ENCODE measurements at places on chromosomes 13 and 19.

- no peak for DNase-seq
Measured at GRCh38 chr13:23777575-23777870, 111.7 kb downstream of the MIPEP start.

DNA sequence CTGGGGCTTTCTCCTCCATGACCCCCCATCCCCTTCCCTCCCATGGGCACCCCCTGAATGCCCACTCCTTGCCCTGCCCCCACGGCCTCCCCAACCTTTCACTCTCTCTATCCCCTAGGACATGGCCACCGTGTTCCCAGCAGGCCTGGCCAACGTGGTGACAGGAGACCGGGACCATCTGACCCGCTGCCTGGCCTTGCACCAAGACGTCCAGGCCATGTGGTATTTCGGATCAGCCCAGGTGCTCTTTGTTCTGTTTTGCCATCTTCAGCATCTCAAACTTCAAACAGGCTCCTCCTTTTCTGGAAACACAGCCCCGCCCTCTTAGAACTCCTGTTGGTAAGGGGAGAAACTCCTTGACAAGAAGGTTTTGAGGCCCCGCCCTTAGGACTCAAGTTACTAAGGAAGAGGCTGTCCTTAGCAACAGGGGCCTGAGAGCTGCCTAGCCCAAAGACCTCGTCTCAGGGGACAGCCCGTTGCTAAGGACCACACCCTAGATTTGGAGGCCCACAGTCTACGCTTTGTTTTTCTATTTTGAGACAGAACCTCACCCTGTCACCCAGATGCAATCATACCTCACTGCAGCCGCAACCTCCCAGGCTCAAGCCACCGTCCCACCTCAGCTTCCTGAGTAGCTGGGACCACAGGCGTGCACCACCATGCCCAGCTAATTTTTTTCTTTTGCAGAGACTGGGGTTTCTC, 5.1 kb upstream of the FLT3LG start:
- DNase-seq = peak; percentile 75

DNA sequence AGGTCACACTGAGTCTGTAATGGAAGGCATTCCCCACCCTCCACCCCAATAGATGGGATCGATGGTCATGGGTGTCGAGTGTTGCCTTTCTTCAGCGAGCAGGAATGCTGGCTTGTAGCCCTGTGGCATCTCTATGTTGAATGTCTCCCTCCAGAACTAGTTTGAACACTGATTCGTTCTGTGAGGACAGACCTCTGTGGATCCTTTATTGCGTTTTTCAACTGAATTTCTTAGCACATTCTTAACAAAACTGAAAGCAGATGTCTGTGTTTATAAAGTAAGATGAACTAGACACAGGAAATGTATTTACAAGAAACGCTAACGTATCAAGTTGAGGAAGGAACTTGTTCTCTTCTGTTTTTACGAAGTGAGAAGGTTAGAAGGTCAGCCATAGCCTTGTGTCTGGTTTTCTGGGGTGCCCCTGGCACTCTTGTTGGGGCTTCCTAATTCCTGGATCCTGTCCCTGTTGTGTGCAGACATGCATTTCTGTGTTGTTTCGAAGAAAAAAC, 36.8 kb upstream of the TM9SF2 start:
- DNase-seq = no peak

GRCh38 chr13:76754414-76754813, 131.8 kb downstream of the KCTD12 start:
- no peak for DNase-seq

DNA sequence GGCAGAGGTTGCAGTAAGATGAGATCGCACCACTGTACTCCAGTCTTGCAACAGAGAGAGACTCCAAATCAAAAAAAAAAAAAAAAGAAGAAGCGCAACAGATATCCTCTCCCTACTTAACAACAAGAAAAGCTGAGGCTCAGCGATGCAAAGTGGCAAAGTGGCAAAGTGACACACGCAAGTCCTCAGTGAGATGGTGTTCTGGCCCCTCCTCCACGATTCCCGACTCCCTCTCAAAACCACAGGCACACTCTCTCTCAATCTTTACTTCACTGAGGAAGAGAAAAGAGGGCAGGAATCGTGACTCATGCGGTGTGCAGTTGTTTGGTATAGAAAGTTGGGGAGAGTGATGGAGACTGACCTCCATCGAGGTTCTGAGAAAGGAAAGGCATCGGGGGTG, 12.6 kb downstream of the FFAR2 start:
- DNase-seq = no peak

- DNase-seq = no peak
Measured at GRCh38 chr19:18551631-18552030, 6.0 kb upstream of the KXD1 start.

DNA sequence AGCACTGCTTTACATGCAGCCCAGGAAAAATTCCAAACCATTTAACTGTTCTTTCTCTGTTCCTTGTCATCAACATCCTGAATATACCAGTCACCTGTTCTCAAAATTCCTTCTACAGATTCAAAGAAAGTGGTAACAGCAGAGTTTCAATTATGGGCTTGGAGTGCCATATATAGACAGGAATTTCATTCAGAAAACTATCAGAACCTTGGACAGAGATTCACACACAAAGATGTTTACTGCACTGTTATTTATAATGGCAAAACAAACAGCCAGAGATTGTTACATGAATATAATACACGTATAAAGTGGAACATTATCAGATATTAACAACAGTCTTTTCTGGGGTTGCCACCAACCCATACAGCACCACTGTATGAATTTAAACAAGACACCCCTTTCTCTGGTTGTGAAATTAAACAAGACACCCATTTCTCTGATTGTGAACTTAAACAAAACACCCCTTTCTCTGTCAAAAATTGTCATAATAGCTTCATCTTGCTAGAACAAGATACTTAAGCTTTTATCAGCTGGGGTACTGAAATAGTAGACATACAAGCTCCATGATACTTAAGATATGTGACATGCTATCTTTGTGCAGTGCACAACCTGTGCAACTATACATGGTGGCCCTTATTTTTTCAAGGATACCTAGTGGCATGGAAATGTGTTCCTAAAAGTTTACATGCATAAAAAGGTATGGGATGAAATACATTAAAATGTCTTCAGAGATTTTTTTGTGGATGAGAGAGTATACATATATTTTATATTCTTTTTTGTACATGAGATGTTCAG, 12.6 kb downstream of the CACNA1A start:
- no peak for DNase-seq

GRCh38 chr19:43395561-43395960, 19.1 kb upstream of the TEX101 start:
- DNase-seq = no peak

- peak; percentile 88 for DNase-seq
Measured at GRCh38 chr13:113816946-113817859, 46.7 kb downstream of the GAS6 start.

DNA sequence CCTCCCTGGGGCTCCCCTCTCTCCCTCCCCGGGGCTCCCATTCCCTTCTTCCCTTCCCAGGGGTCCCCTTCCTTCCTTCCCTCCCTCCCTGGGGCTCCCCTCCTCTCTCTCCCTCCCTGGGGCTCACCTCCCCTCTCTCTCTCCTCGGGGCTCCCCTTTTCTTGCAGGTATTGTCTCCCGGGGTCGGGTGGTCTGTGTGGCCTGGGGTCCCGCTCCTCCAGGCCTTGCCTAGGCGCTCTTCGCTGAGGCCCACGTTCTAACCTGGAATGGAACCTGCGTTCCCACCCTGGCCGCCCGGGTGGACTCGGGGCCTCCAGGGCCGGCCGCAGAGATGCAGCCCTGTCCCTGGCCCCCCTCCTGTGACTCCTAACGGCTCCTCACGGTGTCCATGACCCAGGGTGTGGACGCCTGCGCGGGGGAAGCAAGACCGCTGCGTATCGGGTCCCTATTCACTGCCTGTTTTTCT, 940 bp upstream of the DCUN1D2 start:
- peak; percentile 34 for DNase-seq

- DNase-seq = no peak
Measured at GRCh38 chr13:49113526-49114286, 106.4 kb upstream of the MLNR start.

DNA sequence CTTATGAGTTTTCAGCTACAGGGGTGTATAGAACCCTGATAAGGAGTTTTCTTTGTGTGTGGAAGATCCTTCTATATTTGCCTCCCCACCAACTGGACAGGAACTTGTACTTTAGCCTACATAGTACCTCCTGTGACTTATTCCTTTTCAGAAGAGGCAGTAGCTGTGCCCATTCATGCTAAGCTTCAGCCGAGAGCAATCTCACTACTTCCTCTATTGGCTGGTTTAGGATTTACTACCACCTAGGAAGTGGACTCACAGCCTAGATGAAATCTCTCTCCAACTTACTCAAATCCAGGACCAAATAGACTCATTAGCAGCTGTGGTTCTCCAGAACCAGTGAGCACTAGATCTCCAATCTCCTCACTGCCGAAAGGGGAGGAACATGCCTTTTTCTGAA, 2.3 kb upstream of the REX1BD start:
- no peak for DNase-seq

DNA sequence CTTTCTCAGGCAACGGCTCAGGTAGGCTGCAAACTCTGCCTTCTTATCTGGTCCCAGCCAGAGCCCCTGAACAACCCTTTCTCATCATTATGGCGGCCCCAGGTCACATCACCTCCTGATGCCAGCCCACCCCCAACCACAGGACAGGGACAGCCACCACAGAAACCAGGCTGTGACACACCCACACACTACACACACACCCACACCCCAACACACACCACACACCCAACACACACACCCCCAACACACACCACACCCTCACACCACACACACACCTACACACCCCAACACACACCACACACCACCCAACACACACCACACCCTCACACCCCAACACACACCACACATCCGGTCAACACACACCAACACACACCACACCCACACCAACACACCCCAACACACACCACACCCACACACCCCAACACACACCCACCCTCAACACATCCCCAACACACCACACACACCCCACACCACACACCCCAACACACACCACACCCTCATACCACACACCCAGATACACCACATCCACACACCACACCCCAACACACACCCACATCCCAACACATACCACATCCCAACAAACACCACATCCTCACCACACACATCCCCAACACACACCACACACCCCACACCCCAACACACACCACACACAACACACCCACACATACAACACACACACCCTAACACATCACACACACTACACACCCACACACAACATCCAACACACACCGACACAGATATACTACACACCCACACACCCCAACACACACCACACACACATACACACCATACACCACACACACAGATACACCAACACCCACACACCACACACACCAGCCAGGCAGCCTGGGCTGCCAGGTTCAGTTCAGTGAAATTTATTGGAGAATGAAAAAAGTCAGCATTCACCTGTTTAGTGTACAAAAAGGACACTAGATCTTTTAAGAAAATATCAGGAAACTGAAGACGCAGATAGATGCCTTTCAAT, 4.2 kb upstream of the ISYNA1 start:
- DNase-seq = no peak

- no peak for DNase-seq
Measured at GRCh38 chr19:12126707-12127106, 13.4 kb downstream of the ZNF20 start.

- DNase-seq = peak; percentile 37
Measured at GRCh38 chr13:110240352-110240751, 66.6 kb downstream of the COL4A1 start.

DNA sequence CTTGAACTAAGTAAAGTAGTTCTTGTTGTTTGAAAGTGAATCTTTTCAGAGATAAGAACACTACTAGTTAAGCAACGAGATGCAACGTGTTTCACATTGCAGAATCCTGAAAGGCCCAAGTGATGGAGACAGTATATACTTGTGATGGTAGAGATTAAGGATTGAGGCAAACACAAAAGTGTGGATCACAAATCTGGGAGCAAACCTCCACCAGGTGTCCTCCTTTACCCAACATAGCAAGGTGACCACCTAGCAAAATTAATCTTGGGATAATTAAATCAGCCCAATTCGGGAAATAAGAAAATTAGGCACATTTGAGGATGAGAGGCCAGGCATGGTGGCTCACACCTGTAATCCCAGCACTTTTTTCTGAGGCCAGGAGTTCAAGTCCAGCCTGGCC, 563.9 kb downstream of the DACH1 start:
- DNase-seq = no peak

GRCh38 chr13:34931572-34931971, 10.5 kb upstream of the NBEA start:
- DNase-seq = no peak

DNA sequence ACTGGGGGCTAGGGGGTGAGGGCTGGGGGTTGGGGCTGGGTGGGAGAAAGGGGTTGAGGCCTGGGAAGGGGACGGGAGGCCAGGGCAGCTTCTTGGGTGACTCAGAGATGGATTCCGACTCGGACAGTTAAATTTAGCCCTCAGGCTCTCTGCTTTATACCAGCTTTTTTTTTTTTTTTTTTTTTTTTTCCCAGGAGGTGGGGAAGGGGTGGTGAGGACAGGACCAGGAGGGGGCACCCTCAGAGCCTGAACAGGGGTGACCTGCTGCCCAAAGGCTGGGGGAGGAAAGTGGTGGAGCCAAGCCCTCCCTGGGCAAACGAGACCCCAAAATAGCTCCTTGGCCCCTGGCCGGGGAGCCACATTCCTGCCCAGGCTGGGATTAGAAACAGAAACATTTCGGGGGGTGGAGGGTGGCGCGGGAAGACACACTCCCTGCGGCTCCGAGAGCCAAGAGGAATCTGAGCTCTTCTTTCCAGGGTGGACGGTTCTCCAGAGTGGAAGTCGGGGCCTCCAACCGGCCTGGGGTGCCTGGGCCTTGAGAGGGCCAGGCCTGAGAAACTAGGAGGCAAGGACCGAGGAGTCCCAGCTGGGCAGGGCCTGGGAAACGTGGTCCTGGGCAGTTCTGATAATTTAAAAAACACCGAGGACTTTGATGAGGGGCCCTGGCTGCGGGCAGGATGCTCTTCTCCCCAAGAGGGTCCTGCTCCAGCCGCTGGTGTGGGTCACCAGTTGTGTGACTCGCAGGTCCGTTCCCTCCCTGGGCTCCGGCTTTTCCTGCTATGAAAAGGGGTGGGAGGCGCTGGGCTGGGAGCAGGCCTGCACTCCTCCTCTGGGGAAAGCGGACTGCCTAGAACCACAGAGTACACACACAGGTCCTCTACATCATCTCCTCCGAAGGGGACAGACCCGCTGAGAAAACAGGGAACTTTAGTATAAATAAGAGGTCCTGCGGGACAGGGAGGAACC, 813 bp upstream of the DMPK start:
- DNase-seq = peak; percentile 82

DNA sequence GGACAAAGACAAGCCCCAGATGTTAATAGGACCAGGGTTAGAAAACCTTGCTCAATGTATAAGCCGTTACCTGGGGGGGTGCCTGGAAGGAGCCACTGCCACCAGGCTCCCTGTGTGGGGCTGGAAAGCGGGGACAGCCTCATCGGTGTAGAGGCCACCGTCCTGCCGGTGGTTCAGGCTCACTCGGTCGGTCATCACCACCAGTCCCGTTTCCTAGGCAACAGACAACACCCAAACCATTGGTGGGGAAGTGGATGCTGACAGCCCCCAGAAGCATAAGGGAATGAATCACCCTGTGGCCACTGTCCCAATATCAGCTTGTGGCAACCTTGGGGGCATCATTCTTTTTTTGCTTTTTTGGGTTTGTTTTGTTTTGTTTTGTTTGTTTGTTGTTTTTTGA, 55.8 kb downstream of the CPAMD8 start:
- no peak for DNase-seq

Measured in heart right ventricle (tissue), 16 donors.